Naive thymus-derived CD4-positive, alpha-beta T cell (primary cell): ENCODE measurements at places on chromosomes 11 and 22.
A peak's percentile ranks its signal among the peaks of the same experiment; 100 is the strongest.

DNA sequence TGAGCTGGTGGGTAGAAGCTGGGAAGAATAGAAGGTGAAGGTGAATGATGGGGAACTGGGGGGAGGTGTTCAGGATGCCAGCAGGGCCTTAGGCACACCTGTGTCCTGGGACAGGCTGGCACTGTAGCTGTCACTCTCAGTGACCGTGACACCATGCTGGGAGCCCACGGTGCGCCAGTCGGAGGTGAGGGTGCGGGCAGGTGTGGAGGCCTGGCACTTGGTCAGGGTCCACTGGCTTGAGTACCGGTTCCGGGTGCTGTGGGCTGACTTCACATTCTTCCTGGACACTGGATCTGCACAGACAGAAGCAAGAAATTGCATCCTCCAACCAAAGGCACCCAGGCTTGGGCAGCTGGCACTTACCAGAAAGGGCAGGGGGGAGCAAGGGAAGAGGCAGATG, 103.8 kb downstream of the CEP164 start:
- no peaks in the 10 kb centered on the region for H3K4me1 ChIP-seq
- no peak overlapping the region for H3K4me3 ChIP-seq
- H3K27ac ChIP-seq = no peak overlapping the region
- no peaks in the 10 kb centered on the region for H3K36me3 ChIP-seq
- H3K27me3 ChIP-seq = no peaks in the 10 kb centered on the region

- peaks cover 51% of the 10 kb centered on the region for H3K4me1 ChIP-seq
- no peaks in the 10 kb centered on the region for H3K27me3 ChIP-seq
- no peak overlapping the region for H3K27ac ChIP-seq
- no peak overlapping the region for H3K4me3 ChIP-seq
Measured at GRCh38 chr22:49812838-49813237, 14.8 kb downstream of the BRD1 start.

GRCh38 chr11:35170503-35170902, 31.5 kb downstream of the CD44 start:
- H3K27me3 ChIP-seq = no peaks in the 10 kb centered on the region
- H3K36me3 ChIP-seq = no peaks in the 10 kb centered on the region
- peak overlapping the region; percentile 9 for H3K4me3 ChIP-seq
- peaks cover 96% of the 10 kb centered on the region for H3K4me1 ChIP-seq
- H3K27ac ChIP-seq = peak overlapping the region; percentile 94

DNA sequence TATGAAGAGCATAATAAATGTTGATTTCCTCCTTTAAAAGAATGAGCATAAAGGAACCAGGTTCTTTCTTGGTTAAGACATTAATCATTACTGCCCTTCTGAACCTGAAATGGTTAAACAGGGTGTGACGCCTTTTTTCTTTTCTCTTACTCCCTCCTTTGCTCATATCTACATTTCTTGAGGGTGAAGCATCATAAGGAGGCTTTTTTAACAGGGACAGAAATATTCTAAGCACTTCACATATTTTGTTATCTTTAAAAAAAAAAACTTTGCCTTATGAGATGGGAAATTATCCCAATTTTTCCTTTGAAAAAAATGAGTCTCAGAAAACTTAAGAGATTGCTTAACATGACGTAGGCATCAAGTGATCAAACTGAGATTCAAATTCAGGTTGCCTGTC, 1036.3 kb upstream of the TENM4 start:
- H3K27me3 ChIP-seq = no peaks in the 10 kb centered on the region
- no peaks in the 10 kb centered on the region for H3K36me3 ChIP-seq
- DNase-seq = no peak

GRCh38 chr22:44206696-44207095, 26.0 kb downstream of the PARVG start:
- H3K36me3 ChIP-seq = peaks cover 39% of the 10 kb centered on the region
- no peak overlapping the region for H3K4me3 ChIP-seq
- H3K27me3 ChIP-seq = no peaks in the 10 kb centered on the region
- H3K4me1 ChIP-seq = no peaks in the 10 kb centered on the region
- DNase-seq = no peak

DNA sequence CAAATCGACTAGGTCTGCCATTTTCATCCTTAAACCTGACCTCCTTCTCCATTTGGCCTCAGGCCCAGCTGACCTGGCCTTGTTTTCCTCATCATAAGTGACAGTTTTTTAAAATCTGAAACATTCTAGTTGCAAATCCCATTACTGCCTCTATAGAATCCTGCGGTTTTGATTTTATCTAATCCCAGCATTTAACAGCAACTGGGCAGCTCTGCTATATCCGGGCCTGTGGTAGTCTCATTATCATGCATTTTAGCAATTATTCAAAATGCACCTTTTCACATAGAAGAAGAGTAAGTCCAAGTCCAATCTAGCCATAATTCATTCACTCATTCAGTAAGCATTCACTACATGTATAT, 28.6 kb upstream of the BIRC3 start:
- H3K4me3 ChIP-seq = no peak overlapping the region
- no peaks in the 10 kb centered on the region for H3K27me3 ChIP-seq
- DNase-seq = no peak

- H3K36me3 ChIP-seq = no peaks in the 10 kb centered on the region
- no peak overlapping the region for H3K4me3 ChIP-seq
- DNase-seq = no peak
Measured at GRCh38 chr11:11568651-11569229, 53.1 kb downstream of the GALNT18 start.

DNA sequence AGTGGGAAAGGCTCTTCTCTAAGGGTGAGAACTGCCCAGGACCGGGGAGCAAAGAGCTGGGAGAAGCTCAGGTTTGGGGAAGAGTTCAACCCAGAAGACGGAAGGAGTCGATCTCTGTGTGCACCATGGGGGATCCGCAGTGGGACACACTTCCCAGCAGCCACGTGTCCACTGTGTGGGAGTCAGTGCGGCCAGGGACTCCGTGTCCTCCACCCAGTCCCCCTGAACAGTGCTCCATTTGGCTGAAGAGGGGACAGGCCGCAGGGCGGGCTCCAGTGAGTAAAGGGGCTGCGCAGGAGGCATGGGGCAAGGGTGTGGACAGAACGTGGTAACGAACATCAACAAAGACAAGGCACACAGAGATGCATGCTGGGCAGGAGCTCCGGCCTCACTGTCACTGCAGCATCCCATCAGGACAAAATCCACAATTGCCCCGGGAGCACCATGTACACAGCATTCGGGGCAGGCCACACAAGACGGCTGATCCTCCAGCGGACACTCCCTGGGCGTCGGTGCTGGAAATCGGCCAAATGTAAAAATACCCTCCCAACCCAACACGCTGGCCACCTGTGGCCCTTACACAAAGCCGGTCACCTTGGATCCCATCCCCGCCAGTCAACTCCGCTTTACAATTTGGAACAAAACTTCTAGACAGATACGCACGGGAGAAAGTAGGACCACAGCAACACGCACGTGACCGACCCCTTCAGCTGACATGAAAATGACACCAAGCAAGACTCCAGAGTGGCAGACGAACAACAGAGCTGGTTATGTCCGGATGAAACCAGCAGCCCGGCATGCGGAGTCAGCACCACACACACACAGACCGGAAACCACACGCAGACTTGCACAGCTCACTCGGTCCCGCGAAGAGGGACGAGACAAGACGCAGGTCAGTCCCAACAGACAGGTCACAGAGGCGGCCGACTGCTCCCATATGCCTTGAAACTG, 366.8 kb downstream of the SHANK2 start:
- no peaks in the 10 kb centered on the region for H3K27me3 ChIP-seq
- no peak for DNase-seq
- no peak overlapping the region for H3K27ac ChIP-seq

DNA sequence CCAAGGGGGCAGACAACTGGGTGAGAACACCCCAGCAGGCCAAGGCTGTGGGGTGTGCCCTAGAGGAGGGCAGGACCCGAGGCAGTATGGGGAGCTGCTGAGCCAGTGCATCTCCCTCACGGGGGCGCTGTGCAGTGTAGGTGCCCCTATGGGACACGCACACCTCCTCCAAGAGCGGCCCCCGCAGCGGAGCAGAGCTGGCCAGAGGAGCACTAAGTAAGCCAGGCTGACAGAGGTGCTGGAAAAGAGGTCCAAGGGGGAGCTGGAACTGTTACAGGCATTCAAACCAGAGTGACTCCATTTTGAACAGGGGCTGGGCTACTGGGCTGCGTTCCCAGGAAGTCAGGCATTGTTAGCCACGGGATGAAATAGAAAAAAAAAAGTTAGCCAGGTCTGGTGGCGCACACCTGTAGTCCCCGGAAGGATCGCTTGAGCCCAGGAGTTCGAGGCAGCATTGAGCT, 41.8 kb downstream of the TST start:
- peak; percentile 75 for DNase-seq
- H3K27ac ChIP-seq = peak overlapping the region; percentile 77
- H3K4me1 ChIP-seq = peaks cover 4% of the 10 kb centered on the region
- no peaks in the 10 kb centered on the region for H3K27me3 ChIP-seq
- H3K36me3 ChIP-seq = no peaks in the 10 kb centered on the region
- H3K4me3 ChIP-seq = peak overlapping the region; percentile 69

GRCh38 chr11:7493670-7494069, 8.4 kb downstream of the OLFML1 start:
- no peak overlapping the region for H3K4me3 ChIP-seq
- H3K27me3 ChIP-seq = no peaks in the 10 kb centered on the region
- DNase-seq = no peak
- no peak overlapping the region for H3K27ac ChIP-seq
- no peaks in the 10 kb centered on the region for H3K4me1 ChIP-seq

DNA sequence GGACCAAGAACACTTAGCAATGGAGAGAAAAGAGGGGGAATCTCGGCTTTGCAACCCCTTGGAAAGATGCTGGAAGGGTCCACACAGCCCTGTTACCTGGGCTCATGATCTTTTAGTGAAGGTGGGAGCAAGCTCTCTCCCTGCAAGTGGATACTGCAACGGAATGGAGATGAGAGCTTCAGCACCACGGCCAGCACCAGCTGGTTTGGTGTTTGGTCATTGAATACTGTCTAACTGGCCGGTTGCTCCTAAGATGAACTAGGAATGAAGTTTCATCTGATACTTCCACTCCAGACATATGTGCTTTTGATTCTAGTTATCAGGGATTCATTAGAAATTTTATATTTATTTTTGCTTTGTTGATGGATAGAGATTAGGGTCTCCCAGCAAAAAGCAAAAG, 16.3 kb downstream of the HTR3A start:
- DNase-seq = no peak
- no peak overlapping the region for H3K4me3 ChIP-seq
- H3K27ac ChIP-seq = no peak overlapping the region
- H3K36me3 ChIP-seq = no peaks in the 10 kb centered on the region

DNA sequence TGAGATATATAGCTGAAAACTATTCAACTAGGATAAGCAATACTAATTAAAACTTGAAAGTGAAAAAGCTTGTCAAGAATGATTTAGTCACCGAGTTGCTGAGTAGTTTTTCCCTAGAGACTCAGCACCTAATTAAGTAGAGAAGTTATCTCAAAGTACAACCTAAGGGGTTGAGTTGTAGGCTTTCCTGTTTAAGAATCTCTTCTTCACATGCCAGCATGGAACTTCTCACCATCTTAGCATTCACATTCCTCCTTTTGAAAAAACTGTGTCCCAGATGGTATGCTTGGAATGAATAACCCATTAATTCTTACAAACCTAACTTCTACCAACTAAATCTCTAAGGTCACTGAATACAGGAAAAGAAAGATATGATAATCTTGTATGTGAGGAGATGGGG, 303.3 kb upstream of the ZC3H12C start:
- no peaks in the 10 kb centered on the region for H3K27me3 ChIP-seq
- no peaks in the 10 kb centered on the region for H3K4me1 ChIP-seq
- H3K36me3 ChIP-seq = no peaks in the 10 kb centered on the region
- no peak overlapping the region for H3K27ac ChIP-seq

GRCh38 chr11:65744026-65744698, 23.6 kb upstream of the RNASEH2C start:
- no peak overlapping the region for H3K4me3 ChIP-seq
- H3K27ac ChIP-seq = no peak overlapping the region
- H3K4me1 ChIP-seq = no peaks in the 10 kb centered on the region
- no peak for DNase-seq

DNA sequence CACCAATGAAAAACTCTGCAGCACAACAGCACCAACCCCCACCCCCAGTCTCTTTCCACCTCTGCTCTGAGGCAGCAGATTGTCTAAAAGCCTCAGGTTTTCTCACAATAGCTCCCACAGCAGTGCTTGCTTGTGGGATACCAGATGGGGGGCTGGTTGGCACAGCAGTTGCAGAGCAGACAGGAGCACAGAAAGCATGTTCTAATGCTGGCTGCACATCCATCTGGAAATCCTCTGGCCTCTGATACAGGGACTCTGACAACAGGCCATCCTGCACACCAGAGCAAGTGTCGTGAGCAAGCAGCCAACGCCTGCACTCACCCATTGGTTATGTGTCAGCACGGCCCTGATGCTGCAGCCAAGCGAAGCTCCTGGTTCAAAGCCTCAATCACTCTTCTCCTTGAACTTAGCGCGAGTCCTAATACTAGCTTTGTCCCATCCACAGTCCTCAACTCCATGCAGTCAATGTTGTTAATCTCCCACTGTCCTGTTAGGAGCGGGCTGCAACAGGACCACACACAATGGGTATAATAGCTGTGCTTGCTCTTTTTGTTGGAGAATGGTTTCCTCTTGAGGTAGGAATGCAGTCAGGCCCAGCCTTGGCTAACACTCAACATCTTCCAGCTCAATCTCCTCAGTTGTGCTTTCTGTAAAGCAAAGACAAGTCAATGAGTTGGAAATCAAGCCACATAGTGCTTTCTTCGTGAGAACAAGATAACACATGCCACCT, 30.3 kb downstream of the VSTM5 start:
- DNase-seq = no peak
- no peaks in the 10 kb centered on the region for H3K4me1 ChIP-seq
- no peak overlapping the region for H3K4me3 ChIP-seq
- H3K36me3 ChIP-seq = no peaks in the 10 kb centered on the region

- no peak for DNase-seq
- H3K27me3 ChIP-seq = no peaks in the 10 kb centered on the region
- no peak overlapping the region for H3K27ac ChIP-seq
Measured at GRCh38 chr22:30637701-30638114, 2.1 kb downstream of the SLC35E4 start.

- H3K4me1 ChIP-seq = no peaks in the 10 kb centered on the region
- no peaks in the 10 kb centered on the region for H3K27me3 ChIP-seq
- H3K36me3 ChIP-seq = no peaks in the 10 kb centered on the region
- DNase-seq = no peak
- no peak overlapping the region for H3K27ac ChIP-seq
- H3K4me3 ChIP-seq = no peak overlapping the region
Measured at GRCh38 chr11:33970984-33971466, 79.1 kb upstream of the LMO2 start.

- no peak overlapping the region for H3K27ac ChIP-seq
- H3K4me3 ChIP-seq = no peak overlapping the region
- no peaks in the 10 kb centered on the region for H3K27me3 ChIP-seq
- H3K4me1 ChIP-seq = peaks cover 24% of the 10 kb centered on the region
Measured at GRCh38 chr22:37492428-37493344, 6.5 kb upstream of the MFNG start.

- no peak overlapping the region for H3K27ac ChIP-seq
- no peak overlapping the region for H3K4me3 ChIP-seq
- no peaks in the 10 kb centered on the region for H3K4me1 ChIP-seq
- no peaks in the 10 kb centered on the region for H3K36me3 ChIP-seq
- no peaks in the 10 kb centered on the region for H3K27me3 ChIP-seq
Measured at GRCh38 chr11:120169981-120170698, 32.2 kb upstream of the TRIM29 start.
